DND-41 (cell line): ENCODE measurements at places on chromosomes 2 and 18.

DNA sequence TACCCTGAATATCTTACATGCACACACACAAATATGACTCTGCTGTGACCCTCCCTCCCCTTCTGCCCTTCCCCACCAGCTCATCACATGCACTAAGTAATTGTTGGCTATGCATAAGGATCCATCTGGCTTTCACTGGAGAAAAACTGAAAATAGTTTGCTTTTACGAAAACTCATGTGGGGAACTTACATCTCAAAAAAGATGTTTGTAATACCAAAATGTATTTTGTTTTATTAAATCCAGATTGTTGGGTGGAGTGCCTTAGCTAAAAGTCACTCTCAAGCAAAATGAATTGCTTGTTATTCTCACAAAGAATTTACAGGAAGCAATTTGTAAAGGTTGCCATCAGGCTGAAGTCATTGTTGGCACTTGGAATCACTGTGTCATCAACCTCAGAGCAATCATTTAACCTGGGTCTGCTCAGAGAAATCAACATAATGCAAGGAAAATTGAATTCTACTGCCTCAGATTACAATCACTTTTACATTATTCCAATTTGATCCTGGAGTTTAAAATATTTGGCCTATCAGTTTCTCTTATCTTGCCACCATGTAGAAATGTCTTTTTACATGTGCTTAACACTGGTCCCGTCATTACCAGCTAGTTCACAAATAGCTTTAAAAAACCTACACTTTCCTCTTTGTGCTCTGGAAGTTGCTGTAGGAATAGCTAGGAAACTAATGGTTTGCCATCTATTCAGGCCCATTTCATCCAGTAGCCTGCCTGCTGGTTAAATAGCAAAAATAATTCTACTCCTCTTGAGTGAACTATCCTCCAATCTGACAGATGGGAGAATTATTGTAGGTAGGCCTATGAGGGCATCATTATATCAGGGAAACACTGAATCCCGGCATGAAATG lies 90.3 kb upstream of the TMEM17 start:
- no peak overlapping the region for H3K27ac ChIP-seq
- no peaks in the 10 kb centered on the region for H3K27me3 ChIP-seq
- no peak overlapping the region for H3K4me3 ChIP-seq
- no peaks in the 10 kb centered on the region for H3K4me1 ChIP-seq
- no peak for DNase-seq
- no peaks in the 10 kb centered on the region for H3K36me3 ChIP-seq

- no peaks in the 10 kb centered on the region for H3K27me3 ChIP-seq
- H3K4me3 ChIP-seq: no peak overlapping the region
- H3K36me3 ChIP-seq: no peaks in the 10 kb centered on the region
- H3K27ac ChIP-seq: no peak overlapping the region
- no peaks in the 10 kb centered on the region for H3K4me1 ChIP-seq
These were observed 131.4 kb upstream of the HAAO start for GRCh38 chr2:42923580-42924417.

DNA sequence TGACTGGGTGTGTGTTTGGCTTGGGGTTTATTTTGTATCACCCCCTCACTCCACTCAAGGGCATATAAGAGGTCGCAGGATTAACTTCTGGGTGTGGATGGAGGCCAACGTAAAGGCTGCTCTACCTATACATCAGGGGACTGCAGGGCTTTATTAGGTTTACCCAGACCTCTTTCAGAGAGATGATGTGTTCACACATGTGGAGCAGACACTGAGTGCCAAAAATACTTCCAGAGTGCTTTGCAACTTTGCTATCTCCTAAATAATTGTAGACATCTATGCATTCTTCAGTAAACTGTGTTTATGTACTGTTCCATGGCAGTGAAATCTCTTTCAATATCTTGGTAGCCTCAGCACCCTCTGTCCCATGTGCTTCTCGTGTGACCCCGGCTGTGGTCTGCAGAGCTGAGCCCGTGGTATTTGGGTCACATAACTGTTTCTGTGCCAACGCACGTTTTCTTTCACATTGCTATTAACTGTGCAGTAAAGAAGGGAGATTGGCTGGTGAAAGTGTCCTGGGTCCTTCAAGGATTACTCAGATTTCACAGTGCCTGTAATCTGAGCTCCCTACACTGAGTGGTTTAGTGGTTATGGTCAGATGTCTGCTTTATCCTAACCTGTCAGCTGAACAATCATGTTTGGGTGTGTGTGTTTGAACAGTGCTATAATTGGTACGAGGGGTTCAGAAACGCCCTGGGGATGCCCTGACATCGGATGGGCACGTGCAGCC lies 208.1 kb downstream of the VAPA start:
- H3K4me3 ChIP-seq: no peak overlapping the region
- no peaks in the 10 kb centered on the region for H3K36me3 ChIP-seq
- no peaks in the 10 kb centered on the region for H3K27me3 ChIP-seq
- DNase-seq: no peak
- no peaks in the 10 kb centered on the region for H3K4me1 ChIP-seq

DNA sequence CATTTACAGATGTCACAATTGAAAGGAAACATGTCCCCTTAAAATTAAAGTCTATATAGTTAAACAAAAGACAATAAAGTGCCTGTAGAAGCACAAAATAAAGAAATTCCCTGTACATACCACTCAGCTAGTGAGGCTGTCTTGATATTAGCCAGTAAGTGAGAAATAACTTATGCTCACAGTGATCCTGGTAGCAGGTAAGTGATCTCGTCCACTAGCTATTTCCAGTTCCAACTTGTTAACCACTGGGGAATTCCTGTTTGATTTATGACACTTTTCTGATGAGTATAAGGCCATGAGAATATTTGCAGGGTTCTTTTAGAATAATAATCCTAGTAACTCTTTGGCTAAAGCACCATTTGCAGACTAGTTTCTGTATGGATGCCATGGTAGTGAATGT lies 127.9 kb upstream of the PGAP1 start:
- H3K27me3 ChIP-seq: no peaks in the 10 kb centered on the region
- no peak for DNase-seq
- no peak overlapping the region for H3K4me3 ChIP-seq
- H3K27ac ChIP-seq: no peak overlapping the region
- H3K36me3 ChIP-seq: peaks cover 14% of the 10 kb centered on the region
- peaks cover 28% of the 10 kb centered on the region for H3K4me1 ChIP-seq

DNA sequence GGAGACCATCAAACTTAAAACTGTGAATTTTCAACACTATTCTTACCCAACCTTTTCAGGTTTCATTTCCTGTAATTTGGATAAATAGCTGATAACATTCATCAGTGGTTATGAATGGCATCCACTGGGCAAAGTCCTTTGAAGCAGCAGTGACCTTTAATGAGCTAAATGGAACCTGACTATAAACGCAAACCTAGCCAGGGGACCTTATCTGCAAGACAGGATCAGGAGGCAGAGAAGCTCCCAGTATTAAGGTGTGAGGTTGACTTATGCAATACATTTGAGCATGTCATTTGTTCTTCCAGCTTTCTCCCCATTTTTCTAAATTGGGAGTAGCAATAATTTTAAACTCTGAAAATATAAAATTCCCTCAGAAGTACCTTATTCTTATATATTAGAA lies 38.4 kb downstream of the CREG2 start:
- H3K4me3 ChIP-seq: no peak overlapping the region
- no peaks in the 10 kb centered on the region for H3K4me1 ChIP-seq
- H3K36me3 ChIP-seq: no peaks in the 10 kb centered on the region

DNA sequence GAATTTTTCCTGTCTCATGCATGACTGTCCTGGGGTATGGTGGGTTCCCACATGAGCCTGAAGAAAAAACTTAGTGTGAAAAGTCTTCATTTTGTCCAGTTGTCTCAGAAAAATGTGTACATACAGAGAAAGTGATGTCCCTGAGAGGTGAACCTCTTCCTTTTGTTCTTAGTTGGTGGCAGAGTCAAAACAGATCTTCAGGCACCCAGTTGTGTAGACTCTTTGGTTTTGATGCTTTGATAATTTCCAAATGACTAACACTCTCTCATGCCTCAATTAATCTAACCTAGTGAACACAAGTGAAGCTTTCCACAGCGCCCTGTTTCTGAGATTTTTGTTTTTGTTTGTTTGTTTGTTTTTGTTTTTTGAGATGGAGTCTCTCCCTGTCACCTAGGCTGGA lies 273.5 kb downstream of the PIK3C3 start:
- H3K36me3 ChIP-seq: no peaks in the 10 kb centered on the region
- H3K27ac ChIP-seq: no peak overlapping the region
- H3K4me1 ChIP-seq: no peaks in the 10 kb centered on the region
- H3K4me3 ChIP-seq: no peak overlapping the region
